CD8-positive, alpha-beta memory T cell (primary cell): ENCODE measurements at places on chromosomes 1 and 21.
A peak's percentile ranks its signal among the peaks of the same experiment; 100 is the strongest.

DNA sequence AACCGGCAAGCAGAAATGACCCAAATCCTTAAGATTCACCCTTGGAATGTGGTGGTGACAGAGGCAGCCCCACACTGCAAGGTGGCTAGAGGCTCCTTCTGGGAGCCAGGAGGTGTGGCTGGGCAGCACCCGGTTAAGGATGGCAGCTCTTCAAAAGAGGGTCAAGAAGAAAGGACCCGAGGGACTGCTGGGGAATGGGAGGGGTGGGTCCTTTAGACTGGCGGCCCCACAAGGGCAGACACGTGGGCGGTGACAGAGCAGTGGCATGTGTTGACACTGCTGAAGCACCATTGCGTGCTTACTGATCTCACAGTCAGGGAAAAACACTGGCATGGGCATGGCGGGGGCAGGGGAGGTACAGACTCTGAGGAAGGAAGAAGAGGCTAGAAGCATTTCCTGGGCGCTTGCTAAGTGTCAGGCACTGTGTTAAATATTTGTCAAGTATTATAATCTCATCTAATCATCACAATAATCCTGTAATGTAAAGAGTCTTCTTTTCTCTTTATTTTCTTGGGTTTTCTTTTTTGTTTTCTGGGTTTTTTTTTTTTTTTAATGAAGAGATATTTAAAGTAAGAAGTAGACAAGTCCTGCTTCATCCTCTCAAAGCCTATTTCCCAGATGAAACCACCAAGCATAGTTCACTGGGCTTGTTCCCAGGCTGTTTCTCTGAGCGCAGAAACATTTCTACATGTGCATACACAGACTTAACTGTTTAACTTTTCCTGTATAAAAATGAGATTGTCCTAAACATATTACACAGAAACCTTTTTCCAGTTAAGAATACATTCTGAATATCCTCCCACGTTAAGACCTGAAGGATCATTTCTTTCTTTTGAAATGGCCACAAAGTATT is 165.8 kb upstream of the EDN2 start:
- DNase-seq = no peak

- no peak for DNase-seq
Observed at GRCh38 chr1:205353612-205354011, 3.1 kb downstream of the KLHDC8A start.

DNA sequence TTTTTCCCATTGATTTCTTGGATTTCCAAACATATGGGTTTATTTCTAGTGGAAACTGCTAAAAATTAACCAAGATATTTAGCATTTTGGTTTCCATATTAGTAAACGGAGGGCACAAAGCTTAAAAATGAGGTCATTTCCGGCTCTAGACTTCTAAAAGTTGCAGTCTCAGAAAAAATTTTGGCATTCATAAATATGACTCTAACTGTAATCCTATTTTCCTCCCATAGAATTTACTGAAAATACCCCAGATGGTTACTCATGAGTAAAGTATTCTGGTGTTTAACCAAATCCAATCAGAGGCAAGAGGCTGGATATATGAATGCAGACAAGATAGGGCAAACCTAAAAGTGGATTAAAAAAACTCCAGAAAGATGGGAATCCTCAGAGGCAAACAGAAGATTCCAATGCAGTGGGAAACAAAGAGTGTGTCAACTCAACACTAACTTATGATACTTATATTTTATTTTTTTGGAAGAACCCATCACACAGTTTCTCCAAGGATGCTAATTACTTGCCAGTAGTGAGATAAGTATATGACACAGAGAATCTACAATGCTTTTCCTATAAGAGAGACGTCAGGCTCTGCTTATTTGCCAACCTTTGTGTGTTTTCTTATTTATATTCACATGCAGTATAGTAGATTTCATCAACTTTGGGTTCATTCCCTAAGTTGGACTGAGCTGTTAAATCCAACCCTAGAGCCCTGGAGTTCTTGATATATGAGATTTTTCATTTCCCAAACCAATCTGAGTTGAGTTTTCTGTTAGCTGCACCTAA is 90.1 kb upstream of the BCL10 start:
- no peak for DNase-seq

DNA sequence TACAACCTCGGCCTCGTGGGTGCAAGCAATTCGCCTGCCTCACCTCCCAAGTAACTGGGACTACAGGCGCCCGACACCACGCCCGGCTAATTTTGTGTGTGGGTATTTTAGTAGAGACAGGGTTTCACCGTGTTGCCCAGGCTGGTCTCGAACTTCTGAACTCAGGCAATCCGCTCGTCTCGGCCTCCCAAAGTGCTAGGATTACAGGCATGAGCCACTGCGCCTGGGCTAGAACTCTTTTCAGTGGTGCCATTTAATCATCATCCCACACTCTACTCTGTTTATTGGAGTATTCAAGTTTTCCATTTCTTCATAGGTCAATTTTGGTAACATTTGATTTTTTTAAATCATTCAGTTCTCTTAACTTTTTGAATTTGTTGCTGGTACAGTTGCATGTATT is 101.3 kb downstream of the DHRS3 start:
- no peak for DNase-seq

- no peak for DNase-seq
Observed at GRCh38 chr1:236141447-236142252, 689 bp upstream of the GPR137B start.

- no peak for DNase-seq
Observed at GRCh38 chr1:115748401-115749150, 19.9 kb downstream of the CASQ2 start.

- DNase-seq = no peak
Observed at GRCh38 chr1:176559878-176560277, 96.9 kb downstream of the PAPPA2 start.

DNA sequence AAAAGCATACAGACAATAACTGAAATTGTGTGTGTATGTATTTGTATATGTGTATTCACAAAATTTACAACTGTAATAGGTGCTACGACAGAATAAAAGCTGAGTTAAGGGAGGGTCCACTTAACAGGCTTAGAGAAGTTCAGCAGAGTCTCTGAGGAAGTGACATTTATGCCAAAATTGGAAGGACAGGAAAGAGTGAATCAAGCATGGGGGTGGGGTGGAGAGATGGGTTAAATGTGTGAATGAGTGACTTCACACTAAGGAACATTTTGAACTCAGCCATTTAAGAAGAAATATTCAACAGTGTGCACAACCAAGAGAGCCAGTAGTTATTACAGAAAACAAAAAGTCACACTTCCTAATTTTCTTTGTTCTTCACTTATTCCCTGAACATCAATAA is 53.8 kb upstream of the RGS1 start:
- no peak for DNase-seq

DNA sequence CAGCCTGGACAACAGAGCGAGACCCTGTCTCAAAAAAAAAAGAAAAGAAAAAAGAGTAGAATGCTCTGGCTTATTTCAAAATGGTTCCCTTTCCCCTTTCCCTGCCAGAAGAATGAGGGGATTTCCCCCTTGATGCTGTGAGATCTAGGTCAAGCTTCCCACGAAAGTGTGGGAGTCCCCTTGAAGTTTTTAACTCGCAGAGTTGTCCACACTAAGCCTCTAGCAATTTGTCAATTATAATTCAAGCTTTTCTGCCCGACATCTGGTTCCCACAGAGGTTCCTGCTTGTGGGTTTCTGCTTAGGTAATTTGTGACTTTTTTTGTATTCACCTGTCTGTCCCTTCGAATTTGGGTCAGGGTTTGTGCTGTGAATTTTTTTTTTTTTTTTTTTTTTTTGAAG is 62.8 kb downstream of the ZFYVE9 start:
- DNase-seq = no peak

GRCh38 chr1:112296908-112297307 is 99.1 kb upstream of the CTTNBP2NL start:
- DNase-seq = no peak

- DNase-seq = no peak
Observed at GRCh38 chr1:152127673-152128072, 12.4 kb upstream of the TCHH start.

DNA sequence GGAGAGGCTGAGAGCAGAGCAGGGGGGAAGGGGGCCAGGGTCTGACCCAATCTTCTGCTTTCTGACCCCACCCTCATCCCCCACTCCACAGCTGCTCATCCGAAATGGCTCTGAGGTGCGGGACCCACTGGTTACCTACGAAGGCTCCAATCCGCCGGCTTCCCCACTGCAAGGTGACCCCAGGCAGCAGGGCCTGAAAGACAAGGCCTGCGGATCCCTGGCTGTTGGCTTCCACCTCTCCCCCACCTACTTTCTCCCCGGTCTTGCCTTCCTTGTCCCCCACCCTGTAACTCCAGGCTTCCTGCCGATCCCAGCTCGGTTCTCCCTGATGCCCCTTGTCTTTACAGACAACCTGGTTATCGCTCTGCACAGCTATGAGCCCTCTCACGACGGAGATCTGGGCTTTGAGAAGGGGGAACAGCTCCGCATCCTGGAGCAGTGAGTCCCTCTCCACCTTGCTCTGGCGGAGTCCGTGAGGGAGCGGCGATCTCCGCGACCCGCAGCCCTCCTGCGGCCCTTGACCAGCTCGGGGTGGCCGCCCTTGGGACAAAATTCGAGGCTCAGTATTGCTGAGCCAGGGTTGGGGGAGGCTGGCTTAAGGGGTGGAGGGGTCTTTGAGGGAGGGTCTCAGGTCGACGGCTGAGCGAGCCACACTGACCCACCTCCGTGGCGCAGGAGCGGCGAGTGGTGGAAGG is 17.1 kb upstream of the HDAC1 start:
- DNase-seq = no peak

DNA sequence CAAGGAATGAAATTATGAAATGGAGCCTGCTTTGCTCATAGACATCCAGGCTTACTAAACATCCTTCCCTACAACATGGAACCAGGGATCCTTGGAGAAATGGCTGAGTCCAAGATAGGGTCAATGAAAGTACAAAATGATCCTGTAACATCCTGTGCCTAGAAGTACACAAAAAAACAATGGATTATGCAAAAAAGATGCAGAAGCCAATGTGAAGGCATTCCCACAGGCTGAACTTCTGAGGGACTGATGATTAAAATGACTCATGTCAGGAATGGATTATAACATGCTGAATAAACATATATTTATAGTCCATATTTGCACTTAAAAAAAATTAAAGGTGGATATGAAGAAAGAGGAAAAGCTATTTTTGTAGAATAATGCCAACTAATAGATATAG is 10.4 kb upstream of the HOOK1 start:
- no peak for DNase-seq

GRCh38 chr1:203625628-203626019 is 1.0 kb upstream of the ATP2B4 start:
- DNase-seq = peak; percentile 81

DNA sequence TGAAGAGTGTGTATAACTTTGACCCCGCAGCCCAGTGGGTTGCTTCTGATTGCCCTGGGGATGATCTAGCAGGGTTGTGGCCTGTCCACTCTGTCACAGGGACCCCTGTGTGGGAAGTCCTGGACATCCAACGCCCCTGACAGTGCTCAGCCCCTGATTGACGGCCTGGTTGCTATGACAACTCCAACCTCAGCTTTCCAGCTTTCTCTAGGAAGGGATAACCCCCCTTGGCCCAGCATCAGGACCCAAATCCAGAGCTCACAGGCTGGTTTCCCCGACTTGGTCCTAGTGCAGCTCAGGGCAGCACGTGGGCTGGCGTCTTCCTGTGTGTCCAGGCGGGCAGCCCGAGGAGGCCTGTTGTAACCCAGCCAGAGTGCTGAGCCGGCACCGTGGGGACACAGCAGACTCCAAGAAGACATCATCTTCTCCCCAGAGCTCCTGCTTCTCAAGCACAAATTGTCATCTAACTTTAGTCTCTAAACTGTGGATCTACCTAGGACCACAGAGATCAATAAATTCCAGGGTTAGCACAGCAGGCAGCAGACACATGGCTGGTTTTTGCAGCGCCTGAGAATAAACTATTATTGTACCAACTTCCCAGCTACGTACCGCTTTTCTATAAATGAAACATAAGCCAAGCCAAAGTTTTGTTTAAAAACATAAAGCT is 18.9 kb upstream of the PDXK start:
- DNase-seq = no peak

- DNase-seq = no peak
Observed at GRCh38 chr1:210565306-210565705, 236.6 kb downstream of the HHAT start.

DNA sequence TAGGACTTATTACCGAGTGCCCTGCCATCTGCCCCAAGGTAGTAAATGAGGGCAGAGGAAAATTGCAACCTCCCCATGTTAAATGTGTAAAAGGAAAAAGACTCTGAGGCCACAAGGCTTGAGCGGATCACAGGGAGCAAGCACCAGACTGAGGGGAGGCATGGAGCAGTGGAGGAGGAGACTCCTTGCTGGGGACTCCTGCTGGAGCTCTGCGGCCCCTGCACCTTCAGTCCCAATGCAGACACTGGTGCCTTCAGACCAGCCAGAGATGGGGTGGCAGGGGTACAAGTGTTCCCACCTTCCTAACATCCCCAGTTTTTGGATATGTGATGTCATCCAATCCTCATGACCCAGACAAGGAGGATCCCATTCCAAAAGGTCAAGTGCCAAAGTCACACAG is 128.4 kb upstream of the NGF start:
- DNase-seq = no peak

DNA sequence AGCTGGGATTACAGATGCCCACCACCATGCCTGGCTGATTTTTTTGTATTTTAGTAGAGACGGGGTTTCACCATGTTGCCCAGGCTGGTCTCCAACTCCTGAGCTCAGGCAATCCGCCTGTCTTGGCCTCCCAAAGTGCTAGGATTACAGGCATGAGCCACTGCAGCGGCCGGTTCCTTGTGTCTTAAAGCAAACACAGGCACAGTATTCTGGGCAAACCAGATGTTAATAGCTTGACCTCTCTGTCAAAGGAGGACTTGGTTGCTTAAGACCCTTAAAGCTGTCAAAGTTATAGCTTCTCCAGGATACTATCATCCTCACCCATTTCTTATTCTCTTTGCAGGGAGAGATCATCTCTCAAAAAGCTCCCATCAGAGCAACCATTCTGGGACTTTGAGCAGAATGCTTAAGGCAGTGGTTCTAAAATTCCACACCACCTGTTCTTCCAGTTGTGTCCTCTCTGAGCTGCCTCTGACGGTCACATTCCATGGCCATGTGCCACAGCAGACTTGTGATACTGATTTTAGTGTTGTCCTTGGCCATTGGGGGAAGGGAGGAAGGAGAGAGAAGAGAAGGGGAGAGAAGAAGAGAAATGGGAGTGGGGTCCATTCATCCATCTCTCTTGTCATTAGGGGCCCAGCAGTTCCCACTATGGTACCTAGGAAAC is 81.8 kb downstream of the PBX1 start:
- no peak for DNase-seq

DNA sequence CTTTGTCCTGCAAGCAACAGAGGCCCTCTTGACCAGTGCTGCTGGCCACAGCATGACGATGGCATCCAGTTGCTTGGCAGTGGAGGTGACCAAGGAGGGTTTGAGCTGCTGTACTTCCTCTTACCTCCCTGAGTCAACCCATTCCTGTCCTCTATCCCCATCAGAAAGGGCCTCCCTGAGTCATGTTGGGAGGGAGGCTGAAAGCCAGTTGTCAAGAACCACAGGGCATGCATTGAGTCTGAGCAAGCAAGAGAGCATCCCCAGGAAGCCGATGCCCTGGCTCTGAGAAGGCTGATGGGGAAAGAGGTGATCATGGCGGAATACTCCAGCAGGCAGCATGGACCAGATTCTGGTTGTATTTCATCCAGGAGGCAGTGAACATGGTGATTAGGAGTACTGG is 69.6 kb downstream of the LACTBL1 start:
- DNase-seq = no peak
